ENCODE measurements at places on chromosomes 5 and 9. TPM values are rescaled to one million over a fixed set of nuclear protein-coding genes. Genes with fewer than 3 reads are reported as not detected.

- no peak for DNase-seq
Observed at GRCh38 chr5:14223372-14223771, 80.2 kb downstream of the TRIO start.

GRCh38 chr9:30943446-30944224 lies 1440.8 kb upstream of the ACO1 start:
- peak; percentile 44 for DNase-seq

DNA sequence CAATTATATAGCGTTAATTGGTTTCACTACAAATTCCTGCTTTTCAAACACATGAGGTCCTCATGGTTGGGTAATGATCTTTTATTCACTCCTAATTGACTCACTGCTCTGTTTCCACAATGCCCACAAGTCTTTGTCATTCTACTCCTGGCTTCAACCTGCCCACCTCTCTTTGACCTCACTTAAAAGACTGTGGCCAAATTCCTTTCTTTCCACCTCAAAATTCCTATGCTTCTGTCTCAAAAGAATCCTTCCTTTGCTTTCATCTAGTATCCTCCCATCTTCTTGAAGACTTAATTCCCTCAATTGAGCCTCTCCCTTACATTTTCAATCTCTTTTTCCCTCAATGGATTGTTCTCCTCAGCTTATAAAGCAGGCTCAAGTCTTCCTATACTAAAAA lies 4.9 kb downstream of the APBA1 start:
- no peak for DNase-seq

- no peak for DNase-seq
Observed at GRCh38 chr9:7297521-7297920, 502.1 kb downstream of the DMAC1 start.

- DNase-seq, result no peak
Observed at GRCh38 chr5:107790671-107791070, 119.9 kb upstream of the EFNA5 start.

DNA sequence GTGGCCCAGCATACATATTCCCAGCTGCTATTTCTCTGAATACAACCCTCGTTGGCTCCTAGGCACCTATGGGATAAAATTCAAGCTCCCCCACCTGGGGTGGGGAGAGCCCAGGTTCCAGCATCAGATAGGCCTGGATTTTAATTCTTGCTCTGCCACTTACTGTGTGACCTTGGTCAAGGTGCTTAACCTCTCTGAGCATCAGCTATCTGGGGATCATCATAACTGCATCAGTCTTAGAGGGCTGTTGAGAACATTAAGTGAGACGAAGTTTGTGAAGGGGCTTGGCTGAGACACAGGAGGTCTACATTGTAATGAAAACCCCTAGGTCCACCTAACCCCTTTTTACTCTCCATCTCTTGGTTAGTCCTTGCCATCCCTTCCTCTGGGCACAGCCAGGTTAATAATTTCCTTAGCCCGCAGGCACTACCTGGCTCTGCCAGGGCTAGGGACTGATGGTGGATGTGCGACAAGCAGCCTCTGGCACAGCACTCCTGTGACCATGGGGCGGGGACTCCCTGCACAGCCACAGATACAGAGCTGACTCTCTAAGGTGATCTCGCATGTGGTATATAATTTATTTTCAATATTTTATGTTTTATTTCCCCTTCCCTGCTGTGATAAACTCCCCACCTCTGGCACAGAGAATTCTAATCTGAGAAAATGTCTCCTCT lies 68.7 kb downstream of the CRB2 start:
- DNase-seq, result no peak

DNA sequence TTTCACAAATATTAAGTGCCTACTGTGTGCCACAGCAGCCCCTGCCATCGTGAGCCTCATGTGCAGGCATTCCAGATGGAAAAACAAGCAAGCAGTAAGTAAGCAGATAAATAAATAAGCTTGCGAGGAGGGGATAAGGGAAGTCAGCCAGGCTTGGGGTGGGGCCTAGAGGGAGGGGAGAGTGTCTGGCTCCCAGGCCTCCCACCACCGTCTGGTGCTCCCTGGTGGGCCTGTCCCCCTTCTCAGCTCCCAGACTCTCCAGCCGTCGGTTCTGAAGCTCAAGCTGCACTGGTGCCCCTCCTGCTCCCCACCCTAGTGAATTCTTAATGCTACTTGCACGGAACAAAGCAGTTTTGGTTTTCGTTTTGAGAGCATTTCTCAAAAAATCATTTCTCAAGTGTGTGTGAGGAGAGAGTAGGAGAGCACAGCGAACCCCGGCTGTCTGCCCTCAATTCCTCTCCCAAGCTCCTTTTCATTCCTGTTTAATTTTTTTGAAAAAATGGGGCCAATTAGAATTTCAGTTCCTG lies 6.6 kb upstream of the IER5L start:
- no peak for DNase-seq

GRCh38 chr9:134802216-134802795 lies 78.3 kb upstream of the FCN2 start:
- no peak for DNase-seq

DNA sequence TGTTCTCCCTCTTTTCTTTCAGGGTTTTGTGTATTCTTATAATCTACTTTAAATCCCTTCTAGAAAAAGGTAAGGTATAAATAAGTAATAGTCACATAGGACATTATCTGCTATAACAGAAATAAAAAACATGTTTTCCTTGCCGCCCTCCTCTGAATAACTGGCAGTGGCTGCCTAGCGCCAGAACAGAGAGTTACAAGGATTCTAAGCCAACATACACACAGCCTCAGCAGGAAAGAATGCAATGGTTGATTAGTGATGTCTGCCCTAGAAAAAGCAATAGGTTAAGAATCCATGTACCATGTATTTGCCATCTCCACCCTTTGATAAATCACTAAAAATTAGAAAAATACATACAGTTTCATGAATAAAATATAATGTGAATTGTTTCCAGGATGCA lies 4.9 kb downstream of the MED27 start:
- no peak for DNase-seq

MZB1 gene
- total RNA-seq, result 1.2 TPM

CDHR2 gene
- total RNA-seq, result 0.19 TPM
